Natural killer cell treated with Interleukin-12 subunit alpha and Interleukin-12 subunit beta and Interleukin-15 and Interleukin-18, amount 100 ng/mL, for 72 hours (primary cell): ENCODE measurements at places on chromosomes 6 and 20. TPM values are rescaled to one million over a fixed set of nuclear protein-coding genes. Genes with fewer than 3 reads are reported as not detected.

EPPIN gene
- total RNA-seq, result not detected

FGD2 gene
- total RNA-seq, result 9.3 TPM

RNF182 gene
- total RNA-seq, result not detected

SLC35D3 gene
- not detected for total RNA-seq

- no peak overlapping the region for H3K27ac ChIP-seq
- no peaks in the 10 kb centered on the region for H3K4me1 ChIP-seq
- H3K27me3 ChIP-seq, result peaks cover 6% of the 10 kb centered on the region
- H3K36me3 ChIP-seq, result no peaks in the 10 kb centered on the region
- H3K4me3 ChIP-seq, result no peak overlapping the region
Observed at GRCh38 chr6:131747821-131748353, 37.1 kb upstream of the CTAGE9 start.

DNA sequence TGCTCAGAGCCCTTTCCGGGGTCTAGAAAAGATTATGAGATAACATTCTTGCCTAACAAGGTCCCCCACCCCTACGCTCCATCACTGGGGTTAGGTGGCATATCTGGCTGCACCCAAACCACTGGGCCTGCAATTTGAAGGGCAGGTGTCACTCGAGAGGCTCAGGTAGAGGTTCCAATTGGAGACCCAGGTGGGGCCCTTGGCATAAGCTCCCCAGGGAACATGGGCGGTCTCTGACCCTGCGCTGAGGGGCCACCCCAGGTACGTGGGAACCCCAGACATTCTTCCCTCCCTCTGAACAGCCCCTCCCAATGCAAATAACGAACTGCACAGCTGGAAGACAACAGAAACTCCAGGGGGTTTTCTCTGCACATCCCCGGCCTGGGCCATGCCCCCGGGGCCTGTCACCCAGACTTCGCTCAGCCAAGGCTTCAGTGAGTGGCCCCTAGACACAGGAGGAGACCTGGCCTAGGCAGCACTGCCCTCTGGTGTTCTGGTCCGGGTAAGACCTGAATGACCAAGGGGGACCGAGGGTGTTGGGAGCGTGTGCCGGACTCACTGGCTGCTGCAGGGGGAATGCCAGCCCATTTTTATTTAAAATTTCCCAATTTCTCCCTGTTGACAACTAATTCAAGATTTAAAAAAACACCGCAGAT, 47.5 kb downstream of the DSTN start:
- H3K36me3 ChIP-seq, result no peaks in the 10 kb centered on the region
- no peaks in the 10 kb centered on the region for H3K27me3 ChIP-seq
- peaks cover 18% of the 10 kb centered on the region for H3K4me1 ChIP-seq
- H3K4me3 ChIP-seq, result no peak overlapping the region
- no peak overlapping the region for H3K27ac ChIP-seq
- no peak for DNase-seq

GRCh38 chr6:91523511-91523910, 936.6 kb upstream of the MAP3K7 start:
- no peak overlapping the region for H3K4me3 ChIP-seq
- no peak overlapping the region for H3K27ac ChIP-seq
- H3K27me3 ChIP-seq, result no peaks in the 10 kb centered on the region
- no peak for DNase-seq

- no peaks in the 10 kb centered on the region for H3K4me1 ChIP-seq
- no peak for DNase-seq
- no peak overlapping the region for H3K4me3 ChIP-seq
- H3K27me3 ChIP-seq, result peaks cover 44% of the 10 kb centered on the region
Observed at GRCh38 chr20:58810116-58810878, 40.4 kb downstream of the GNAS-AS1 start.

DNA sequence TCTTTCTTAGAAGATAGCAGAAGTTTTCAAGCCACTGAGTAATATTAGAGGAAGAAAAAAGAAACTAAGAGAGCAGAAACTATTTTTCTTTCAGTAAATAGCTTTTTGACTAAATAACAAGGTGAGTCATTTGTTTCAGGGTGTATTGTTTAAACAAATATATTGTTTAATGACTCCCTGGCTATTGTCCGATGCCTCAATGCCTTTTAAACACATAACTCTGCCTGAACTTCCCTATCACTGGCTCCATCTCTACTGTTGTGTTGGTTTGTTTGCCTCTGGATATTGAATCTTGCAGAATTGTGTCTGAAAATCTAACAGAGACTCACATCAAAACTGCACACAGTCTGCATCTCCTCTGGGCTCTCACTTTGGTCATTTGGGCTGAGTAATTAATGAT, 19.6 kb upstream of the CLIC5 start:
- H3K27me3 ChIP-seq, result peaks cover 6% of the 10 kb centered on the region
- no peak overlapping the region for H3K4me3 ChIP-seq
- H3K4me1 ChIP-seq, result no peaks in the 10 kb centered on the region

- no peak overlapping the region for H3K27ac ChIP-seq
- no peaks in the 10 kb centered on the region for H3K4me1 ChIP-seq
- H3K4me3 ChIP-seq, result no peak overlapping the region
- no peak for DNase-seq
Observed at GRCh38 chr20:37943033-37943432, 40.1 kb downstream of the VSTM2L start.

GRCh38 chr6:137028912-137029311, 15.9 kb downstream of the IL20RA start:
- H3K4me3 ChIP-seq, result no peak overlapping the region
- DNase-seq, result no peak
- H3K4me1 ChIP-seq, result peaks cover 15% of the 10 kb centered on the region
- peaks cover 5% of the 10 kb centered on the region for H3K36me3 ChIP-seq
- no peak overlapping the region for H3K27ac ChIP-seq

DNA sequence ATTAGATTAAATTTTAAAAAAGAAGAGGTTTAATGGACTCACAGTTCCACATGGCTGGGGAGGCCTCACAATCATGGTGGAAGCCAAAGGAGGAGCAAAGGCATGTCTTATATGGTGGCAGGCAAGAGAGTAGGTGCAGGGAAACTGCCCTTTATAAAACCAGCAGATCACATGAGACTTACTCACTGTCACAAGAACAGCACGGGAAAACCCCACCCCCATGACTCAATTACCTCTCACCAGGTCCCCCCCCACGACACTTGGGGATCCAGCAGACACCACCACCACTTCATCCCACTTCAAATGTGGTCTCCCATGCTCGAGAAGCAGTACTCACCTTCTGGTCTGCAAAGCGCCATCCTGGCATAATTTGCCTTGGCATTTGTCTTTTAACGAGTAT, 24.6 kb downstream of the MTFR2 start:
- no peak overlapping the region for H3K27ac ChIP-seq
- H3K27me3 ChIP-seq, result no peaks in the 10 kb centered on the region
- no peaks in the 10 kb centered on the region for H3K36me3 ChIP-seq
